ENCODE measurements at places on chromosomes 2 and 18. TPM values are rescaled to one million over a fixed set of nuclear protein-coding genes. Genes with fewer than 3 reads are reported as not detected.

GRCh38 chr18:32201948-32202672 lies 12.3 kb downstream of the MEP1B start:
- DNase-seq: no peak

MAT2A gene
- total RNA-seq: 259 TPM

EHD3 gene
- total RNA-seq: 1.6 TPM

DNA sequence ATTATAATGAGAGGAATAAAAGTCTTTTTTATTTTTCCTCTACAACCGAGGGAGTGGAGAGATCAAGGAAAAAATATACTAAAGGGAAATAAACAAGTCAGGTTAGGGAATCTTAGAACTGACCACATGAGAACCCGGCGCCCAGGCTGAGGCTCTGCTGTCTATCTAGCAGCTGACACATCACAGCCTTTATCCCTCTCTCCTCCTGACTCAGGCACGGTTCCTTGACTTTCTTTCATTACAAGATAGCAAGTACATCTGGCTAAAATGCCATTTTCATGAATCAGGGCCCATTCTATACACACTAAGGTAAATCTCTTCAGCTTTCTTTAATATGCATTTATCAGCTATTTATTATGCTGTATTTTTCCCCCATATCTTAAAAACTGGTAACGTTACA lies 296.0 kb downstream of the TMX3 start:
- DNase-seq: no peak

- no peak for DNase-seq
These were observed 215.0 kb upstream of the SP5 start for GRCh38 chr2:170500104-170500503.

KCNG3 gene
- 0.35 TPM for total RNA-seq

- no peak for DNase-seq
These were observed 3.9 kb upstream of the GPR75 start for GRCh38 chr2:53863538-53864227.

- DNase-seq: no peak
These were observed 308.4 kb downstream of the XIRP2 start for GRCh38 chr2:167196461-167197252.

GRCh38 chr18:75574187-75574586 lies 146.7 kb upstream of the SMIM21 start:
- DNase-seq: no peak

DNA sequence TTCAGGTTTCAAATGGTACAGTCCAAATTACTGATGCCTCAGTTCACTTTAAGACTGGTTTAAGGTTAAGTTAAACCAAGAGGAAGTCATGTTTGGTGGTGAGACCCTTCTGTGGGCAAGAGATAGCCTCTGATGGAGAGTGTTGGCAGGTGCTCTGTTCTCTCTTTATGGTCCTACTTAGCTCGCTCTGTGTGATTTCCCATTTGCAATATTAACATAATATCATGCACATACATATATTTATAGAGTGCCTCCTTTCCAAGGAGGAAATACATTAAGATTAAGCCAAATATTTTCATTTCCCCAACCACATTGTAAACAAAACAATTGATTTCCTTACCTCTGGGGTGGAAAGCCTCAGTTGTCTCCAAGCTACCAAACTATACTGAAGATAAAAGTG lies 222.4 kb downstream of the PIK3C3 start:
- DNase-seq: no peak

GRCh38 chr18:23710068-23710527 lies 20.8 kb downstream of the LAMA3 start:
- DNase-seq: no peak

- no peak for DNase-seq
These were observed 156.8 kb upstream of the STK17B start for GRCh38 chr2:196328088-196328680.

GNAL gene
- 0.21 TPM for total RNA-seq

MOGAT1 gene
- not detected for total RNA-seq

CAPN14 gene
- 0.64 TPM for total RNA-seq

GRCh38 chr2:107932488-107932887 lies 53.8 kb upstream of the SLC5A7 start:
- DNase-seq: no peak

GRCh38 chr2:238259061-238260020 lies 19.5 kb upstream of the HES6 start:
- DNase-seq: peak; percentile 26

ALK gene
- not detected for total RNA-seq

DNA sequence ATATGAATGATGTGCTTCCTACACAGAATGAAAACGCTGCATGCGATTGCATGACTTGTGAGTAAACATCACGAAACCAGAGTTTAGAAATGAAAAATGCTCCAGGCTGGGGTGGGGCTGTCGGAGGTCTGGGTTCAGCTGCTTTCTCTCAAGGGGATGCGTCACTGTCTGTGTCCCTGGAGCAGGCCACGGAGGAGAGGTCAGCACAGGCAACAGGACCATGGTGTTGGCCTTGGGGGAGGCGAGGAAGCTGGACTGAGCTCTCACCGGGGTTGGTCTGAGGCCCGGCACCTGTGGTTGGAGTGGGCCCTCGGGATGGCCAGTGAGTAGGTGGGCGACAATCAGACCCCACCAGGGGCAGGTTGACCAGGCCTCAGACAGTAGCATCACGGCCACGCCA lies 89.0 kb upstream of the TMEM18 start:
- no peak for DNase-seq

NR4A2 gene
- 19.1 TPM for total RNA-seq

GRCh38 chr2:74959106-74959751 lies 786 bp downstream of the POLE4 start:
- DNase-seq: peak; percentile 9

GRCh38 chr18:42184685-42185477 lies 229.8 kb downstream of the PIK3C3 start:
- DNase-seq: no peak

DNA sequence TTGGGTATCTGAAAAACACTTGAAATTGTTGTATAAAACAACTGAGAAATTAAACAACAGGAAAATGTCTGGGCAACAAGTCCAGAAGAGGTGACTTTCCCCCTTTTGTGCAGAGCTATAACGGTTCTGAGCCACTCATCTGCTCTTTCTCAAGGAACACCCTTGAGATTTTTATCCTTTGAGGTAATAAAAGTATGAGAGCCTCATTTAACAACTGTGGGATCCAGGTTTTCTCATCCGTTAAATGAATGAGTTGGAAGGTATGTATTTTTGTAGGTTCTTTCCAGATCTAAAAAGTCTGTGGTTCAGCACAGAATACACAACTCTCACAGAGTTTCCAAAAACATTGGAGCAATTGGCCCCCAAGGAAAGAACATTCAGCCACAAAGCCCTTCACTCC lies 93.0 kb downstream of the ANKRD44 start:
- DNase-seq: no peak

GRCh38 chr2:172088245-172089004 lies 3.1 kb downstream of the DLX1 start:
- no peak for DNase-seq

DNA sequence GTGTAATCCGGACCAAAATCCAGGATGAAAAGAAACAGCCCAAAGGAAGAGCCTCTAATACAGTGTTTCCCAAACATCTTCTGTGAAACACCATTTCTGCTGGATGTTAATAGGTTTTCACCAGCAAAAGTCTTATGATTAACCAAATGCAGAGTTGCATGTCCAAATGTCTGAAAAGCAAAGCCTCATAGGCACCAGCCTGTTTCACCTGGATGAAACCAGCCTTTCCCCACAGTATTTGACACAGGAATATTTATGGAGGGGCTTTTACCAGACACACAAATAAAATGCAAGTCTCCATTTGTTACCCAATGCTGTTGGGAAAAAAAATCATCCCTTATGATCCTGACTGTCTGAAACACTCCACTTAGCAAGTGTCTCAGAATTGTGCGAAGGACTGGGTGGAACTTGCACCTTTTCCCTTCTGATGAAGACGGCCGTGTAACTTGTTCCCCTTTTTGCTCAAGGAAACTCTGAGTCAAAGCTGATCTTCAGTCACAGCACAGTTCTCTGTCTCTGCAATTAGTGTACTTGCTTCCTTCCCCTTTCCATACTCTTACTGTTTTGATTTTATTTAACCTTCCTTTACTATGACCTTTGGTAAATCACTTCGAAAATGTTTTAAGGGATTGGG lies 70.3 kb upstream of the IL1R2 start:
- peak; percentile 15 for DNase-seq

MYOM1 gene
- 0.89 TPM for total RNA-seq

DNA sequence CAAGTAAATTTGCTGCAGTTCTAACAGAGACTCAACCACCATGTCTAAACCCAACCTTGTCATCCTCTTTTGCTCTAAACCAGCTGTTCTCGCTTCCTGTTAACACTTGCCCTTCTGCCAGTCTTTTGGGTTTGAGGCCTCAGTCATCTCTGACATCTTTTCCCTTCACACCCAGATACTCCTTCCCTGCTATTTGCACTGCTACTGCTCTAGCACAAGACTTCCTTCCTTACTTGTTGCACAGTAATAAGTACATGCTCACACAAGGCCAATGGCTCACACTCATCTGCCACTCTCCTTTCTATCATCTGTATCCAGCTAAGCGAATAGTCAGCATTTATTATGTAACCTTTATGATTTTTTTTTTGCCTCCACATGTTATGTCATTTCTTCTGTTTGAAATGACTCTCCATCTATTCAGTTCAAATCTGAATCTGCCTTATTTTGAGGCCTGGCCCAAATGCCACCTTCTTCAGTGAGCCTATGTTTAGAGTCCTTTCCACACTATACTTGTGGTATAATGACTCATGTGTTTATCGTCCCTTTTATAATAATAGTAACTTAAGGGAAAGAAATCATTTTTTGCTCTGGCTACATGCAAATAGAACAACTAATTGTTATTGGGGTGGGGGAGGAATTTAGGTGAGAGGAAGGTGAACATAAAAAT lies 22.5 kb upstream of the CDKL4 start:
- DNase-seq: peak; percentile 15

GPR75 gene
- 0.71 TPM for total RNA-seq

RAX gene
- not detected for total RNA-seq

DNA sequence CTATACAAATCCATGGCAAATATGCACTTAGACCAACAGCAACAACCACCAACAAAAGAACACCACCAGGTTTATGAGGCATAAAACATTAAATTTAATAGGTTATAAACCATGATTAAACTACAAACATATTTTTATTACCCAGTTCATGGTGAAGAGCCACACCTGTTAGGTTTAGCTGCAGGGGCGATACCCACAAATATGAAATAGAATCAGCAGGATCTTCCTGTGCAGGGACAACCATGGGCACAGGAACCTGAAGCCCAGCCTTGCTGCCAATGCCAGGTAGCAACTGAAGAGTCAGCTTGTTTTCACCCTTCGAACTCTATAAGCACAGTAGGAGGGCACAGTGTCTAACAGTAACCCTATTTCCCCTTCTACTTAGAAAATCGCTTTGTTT lies 675.0 kb downstream of the SATB2 start:
- no peak for DNase-seq

GRCh38 chr18:64712035-64712434 lies 563.1 kb upstream of the LINC00305 start:
- DNase-seq: no peak

GALR1 gene
- not detected for total RNA-seq

DNA sequence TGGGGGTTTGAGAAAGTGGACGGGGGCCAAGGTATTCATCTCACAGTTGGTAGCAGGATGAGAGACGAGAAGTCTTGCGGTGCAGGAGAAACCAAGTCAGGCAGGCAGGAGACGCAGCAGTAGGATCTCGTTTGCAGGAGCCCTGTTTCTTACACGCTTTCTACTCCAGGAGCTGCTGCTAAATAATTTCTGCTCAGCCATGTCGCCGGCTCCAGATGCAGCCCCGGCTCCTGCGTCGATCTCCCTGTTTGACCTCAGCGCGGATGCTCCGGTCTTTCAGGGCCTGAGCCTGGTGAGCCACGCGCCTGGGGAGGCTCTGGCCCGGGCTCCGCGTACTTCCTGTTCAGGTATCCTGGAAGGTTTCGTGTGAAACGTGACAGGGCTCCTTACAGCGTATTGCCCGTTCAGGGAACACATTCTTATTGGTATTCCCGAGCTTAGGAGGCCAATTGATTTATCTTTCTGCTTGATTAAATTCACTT lies 494 bp downstream of the ANKZF1 start:
- DNase-seq: peak; percentile 78

KCNG2 gene
- total RNA-seq: not detected

DNA sequence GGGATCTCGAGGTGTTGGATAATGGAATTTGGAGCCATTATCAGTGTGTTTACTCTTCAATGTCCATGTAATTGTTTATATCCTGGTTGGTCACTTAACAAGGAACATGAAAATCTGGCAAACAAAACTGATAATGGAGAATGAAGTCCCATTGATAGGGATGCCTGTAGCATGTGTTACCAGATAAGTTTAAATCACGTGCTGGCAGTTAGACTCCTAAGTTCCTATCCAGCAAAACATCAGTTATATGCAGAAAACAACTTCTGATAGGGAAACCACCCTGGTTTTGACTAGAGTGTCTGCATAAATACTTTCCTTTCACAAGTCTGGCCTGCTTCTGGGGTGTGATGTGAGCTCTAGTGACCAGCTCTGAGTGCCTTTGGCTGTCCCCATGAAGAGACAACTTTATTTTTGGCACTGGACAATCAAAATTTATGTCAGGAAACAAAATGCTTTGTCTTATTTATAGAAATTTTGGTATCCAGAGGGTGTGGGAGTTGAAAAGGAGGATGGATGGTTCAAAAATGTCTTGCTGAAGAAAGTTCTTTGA lies 82.0 kb downstream of the FHOD3 start:
- DNase-seq: no peak

DNA sequence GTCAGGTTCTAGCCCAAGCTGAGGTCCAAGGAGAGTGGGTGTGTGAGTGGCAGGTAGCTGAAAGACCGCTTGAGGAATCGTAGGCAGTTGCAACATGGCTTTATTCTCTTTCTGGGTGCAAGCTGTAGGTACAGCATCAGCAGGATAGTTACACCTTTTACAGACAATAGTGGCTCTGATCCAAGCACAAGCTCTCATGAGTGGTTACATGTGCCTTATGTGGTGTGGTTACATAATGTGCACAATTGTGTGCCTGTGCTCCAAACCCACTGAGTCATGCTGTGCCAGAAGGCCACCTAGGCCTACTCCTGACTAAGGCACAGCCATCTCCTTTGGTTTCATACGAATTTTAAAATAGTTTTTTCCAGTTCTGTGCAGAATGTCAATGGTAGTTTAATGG lies 227.6 kb downstream of the SATB2 start:
- no peak for DNase-seq

- peak; percentile 3 for DNase-seq
These were observed 887.9 kb downstream of the NRXN1 start for GRCh38 chr2:50143822-50144575.

SLC19A3 gene
- total RNA-seq: not detected

- no peak for DNase-seq
These were observed 35.4 kb upstream of the LRP2 start for GRCh38 chr2:169397697-169398096.

- no peak for DNase-seq
These were observed 10.4 kb downstream of the METTL21A start for GRCh38 chr2:207614824-207615223.

ANKRD30BL gene
- not detected for total RNA-seq
